ENCODE measurements at places on chromosomes 11 and 22.

DNA sequence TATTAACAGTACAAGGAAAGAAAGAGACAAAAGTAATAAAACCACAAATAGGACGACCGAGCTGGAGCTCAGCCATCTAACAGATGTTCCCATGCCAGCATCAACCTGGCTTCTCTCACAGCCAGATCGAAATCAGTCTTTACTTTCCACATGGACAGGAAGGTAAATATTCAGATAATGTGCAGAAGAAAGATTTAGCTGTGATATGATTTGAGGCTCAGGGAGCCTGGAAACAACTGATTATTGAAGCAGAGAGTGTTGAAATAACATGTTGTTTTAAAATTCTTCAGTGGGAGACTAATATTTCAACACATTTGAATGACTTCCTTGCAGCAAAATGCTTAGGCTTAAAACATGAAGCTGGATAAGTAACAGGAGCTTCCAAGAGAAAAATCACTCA lies 546.8 kb downstream of the ETS1 start:
- DNase-seq = no peak

GRCh38 chr22:42134100-42135020 lies 3.8 kb upstream of the CYP2D6 start:
- DNase-seq = no peak

- no peak for DNase-seq
Observed at GRCh38 chr11:61331651-61332050, 1.3 kb downstream of the DDB1 start.

- DNase-seq = no peak
Observed at GRCh38 chr11:32108576-32108975, 17.7 kb downstream of the RCN1 start.

DNA sequence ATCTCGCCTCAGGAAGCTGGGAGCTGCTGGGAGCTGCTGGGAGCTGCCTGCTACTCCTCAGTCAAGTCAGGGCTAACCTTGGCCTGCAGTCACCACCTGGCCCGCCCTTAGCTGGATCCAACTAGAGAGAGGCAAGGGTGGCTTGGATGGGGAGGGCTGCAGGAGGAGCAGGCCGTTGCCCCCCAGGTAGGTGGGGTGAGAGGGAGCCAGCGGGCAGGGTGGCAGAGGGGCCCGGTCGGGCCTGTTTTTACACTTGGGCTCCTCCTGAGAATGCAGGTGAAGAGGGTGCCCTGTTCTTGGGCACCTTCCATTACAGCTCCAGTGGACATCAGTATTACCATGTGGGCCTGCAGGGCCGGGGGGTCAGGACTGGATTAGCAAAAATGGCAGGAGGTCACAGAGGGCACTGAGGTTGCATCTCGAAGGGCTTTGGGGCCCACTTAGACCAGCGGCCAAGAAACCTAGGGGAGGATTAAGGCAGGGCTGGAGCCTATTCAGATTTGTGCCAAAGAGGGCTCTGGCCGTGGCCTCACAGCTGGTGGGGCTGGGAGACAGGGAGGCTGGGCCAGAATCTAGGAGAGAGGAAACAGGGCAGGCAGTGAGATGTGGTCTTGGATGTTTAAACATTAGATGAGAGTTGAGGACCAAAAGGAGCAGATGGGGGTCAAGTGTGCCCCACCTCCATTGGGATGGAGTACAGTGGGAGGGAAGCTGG lies 60.8 kb upstream of the TTLL12 start:
- DNase-seq = no peak

- no peak for DNase-seq
Observed at GRCh38 chr11:68321293-68322051, 9.1 kb downstream of the LRP5 start.

- DNase-seq = no peak
Observed at GRCh38 chr22:30790366-30790765, 95.7 kb downstream of the OSBP2 start.

- no peak for DNase-seq
Observed at GRCh38 chr11:76665172-76665571, 5.4 kb downstream of the LRRC32 start.

DNA sequence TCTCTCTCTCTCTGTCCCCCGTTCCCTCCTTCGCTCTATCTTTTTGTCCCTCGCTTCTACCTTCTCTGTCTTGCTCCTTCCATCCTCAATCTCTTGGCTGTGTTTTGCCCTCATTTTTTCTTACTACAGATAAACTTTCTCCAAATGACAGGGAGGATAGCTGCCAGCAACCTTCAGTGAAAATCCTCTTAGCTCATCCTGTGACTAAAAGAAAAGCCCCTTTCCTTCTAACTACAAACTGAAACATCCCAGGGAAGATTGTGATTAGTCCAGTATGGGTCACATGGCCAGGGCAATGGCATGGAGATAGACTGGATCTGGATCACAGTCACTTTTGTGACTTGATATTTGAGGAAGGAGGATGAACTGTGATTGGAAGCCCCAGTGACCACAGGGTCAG lies 10.4 kb downstream of the SPON1 start:
- no peak for DNase-seq

Measured in stimulated activated CD4-positive, alpha-beta T cell treated with anti-CD3 and anti-CD28 coated beads, Interleukin-2, amount 100 ng/mL, for 4 hours (primary cell).